ENCODE measurements at places on chromosomes 2 and 18.

DNA sequence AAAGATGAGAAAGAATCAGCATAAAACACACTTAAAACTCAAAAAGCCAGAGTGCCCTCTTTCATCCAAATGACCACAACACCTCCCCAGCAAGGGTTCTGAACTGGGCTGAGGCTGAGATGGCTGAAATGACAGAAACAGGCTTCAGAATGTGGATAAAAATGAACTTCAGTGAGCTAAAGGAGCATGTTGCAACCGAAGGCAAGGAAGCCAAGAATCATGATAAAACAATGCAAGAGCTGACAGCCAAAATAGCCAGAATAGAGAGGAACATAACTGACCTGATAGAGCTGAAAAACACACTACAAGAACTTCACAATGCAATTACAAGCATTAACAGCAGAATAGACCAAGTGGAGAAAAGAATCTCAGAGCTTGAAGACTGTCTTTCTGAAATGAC, 12.2 kb upstream of the PSMA8 start:
- DNase-seq = no peak

- no peak for DNase-seq
Observed at GRCh38 chr2:217588266-217588665, 414.5 kb downstream of the TNS1 start.

- DNase-seq = peak; percentile 75
Observed at GRCh38 chr2:119753041-119753929, 6.4 kb upstream of the PTPN4 start.

DNA sequence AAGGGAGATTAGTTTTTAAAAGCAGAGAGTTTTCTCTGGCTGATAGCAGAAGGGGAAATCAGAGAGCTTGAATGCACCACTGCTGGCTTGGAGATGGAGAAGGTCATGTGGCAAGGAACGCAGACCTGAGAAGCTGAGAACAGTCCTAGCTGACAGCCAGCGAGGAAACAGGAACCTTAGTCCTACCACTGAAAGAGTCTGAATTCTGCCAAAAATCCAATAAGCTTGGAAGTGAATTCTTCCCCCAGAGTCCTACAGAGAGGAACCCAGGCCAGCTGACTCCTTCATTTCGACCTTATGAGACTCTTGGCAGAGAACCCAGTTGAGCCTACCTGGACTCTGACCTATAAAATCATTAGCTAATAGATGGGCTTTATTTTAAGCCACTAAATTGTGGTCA, 371.9 kb upstream of the TNP1 start:
- DNase-seq = no peak

- no peak for DNase-seq
Observed at GRCh38 chr2:107025869-107026380, 140.0 kb upstream of the ST6GAL2 start.

DNA sequence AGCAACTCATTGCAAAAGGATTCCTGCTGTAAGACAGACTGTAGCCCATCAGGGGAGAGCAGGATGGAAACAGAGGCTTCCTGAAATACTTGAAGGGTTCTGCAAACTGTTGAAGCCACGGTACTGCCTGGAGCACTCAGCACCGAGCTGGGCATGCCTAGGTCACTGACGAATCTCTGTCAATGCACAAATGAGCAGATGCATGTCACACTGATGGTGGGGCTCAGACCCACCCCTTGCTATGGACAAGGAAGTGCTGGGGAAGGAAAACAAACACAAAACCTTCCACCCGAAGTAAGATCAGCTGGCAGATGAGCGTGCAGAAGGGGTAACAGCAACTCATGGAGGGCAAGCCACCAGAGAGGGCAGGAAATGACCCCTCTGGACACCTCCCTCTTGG, 136.7 kb downstream of the BCL2 start:
- no peak for DNase-seq

DNA sequence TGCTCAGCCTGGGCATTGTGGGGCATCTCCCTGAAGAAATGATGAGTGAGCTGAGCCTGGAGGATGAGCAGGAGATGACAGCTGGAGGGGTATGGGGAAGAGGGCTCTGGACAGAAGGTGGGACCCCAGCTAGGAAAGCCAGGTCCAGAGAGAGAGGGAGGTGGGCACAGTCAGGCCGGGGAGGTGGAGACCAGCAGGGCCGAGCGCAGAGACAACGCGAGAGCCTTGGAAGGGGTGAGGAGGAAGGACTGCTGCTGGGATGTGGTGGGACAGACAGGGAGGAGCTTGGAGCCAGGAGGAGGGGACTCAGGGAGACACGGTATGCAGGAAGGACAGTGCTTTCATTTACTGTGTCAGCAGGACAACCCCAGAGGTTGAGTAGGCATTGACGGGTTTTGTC, 8.2 kb downstream of the TRPM8 start:
- DNase-seq = no peak

- no peak for DNase-seq
Observed at GRCh38 chr2:200705305-200706041, 106.2 kb upstream of the BZW1 start.

DNA sequence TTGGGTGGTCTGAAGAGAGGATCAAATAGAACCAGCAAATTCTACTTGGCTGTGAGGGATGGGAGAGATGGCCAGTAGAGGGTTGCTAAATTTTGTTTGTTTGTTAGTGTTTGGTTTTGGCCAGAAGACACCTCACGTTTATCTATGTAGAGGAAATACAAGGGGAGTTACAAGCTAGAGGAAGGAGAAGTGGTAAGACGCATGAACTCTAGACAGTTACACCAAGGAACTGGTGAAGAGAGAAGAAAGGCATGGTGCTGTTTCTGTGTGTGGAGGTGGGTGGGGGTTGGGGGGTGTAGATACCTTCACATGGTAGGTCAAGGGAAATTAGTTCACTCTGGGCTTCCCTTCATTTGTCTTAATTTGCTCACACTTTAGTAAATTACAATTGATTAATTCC, 25.6 kb downstream of the RASGRP3 start:
- DNase-seq = no peak

DNA sequence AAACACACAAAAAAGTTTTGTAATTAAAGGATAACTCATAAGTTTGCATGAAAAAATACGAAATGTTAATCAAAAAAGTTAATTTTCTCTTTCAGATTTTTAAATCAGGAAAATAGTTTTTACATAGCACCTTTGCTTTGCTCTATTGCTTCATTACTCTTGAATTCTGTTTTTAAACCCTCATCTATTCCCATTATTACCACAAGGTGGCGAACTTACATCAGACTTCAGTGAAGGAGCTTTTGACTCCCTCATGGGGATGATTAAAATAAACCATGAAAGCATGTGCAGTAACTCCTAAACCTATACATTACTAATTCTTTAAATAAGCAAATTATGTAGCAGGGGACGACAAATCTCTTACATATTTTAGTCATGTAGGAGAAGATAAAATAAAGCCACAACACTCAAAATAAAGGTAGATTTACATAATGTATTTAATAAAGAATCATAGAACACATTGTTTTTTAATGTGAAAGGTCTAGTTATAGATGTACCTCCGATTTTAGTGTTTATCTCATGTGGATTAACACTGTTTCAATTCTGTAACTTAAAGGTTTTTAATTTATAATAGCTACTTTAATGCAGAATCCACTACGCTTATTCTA, 105.2 kb downstream of the NETO1 start:
- DNase-seq = peak; percentile 25

DNA sequence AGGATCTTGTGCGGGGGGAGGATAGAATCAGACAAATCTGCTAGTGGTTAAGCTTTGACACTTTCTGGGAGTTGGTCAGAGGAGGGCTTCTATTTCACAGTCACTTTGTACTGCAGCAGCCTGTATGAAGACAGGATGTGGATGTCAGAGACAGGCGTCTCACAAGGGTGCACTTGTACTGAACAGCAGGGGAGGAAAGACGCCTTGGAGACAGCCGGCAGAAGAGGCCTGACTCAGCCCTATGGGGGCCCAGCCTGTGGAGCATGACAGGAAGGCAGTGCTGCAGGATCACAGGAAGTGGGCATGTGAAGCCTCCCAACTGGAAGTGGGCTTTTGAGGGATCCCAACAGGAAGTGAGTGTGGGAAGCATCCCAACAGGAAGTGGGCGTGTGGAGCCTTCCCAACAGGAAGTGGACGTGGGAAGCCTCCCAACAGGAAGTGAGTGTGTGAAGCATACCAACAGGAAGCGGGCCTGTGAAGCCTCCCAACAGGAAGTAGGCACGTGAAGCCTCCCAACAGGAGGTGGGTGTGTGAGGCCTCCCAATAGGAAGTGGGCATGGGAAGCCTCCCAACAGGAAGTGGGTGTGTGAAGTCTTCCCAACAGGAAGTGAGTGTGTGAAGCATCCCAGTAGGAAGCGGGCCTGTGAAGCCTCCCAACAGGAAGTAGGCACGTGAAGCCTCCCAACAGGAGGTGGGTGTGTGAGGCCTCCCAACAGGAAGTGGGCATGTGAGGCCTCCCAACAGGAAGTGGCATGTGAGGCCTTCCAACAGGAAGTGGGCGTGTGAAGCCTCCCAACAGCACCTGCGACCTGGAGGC, 212.3 kb downstream of the SNTG2 start:
- DNase-seq = peak; percentile 25

DNA sequence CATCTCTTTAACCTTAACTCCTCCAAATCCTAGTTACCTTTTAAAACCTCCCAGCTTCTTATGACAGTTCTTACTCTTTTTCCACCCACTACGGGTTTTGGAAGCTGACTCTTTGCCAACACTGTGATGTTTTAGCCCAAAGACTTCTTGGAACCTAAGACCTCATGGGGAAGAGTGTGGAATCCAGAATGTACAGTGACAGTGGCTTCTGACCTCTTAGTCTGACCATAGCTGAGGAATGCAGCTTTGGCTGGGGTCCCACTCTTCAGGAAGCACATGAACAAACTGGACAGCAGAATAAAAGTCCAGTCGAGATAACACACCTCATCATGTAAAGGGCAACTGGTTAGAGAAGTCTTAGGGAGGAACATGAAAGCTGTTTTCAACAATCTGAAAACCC, 161.1 kb upstream of the PKDCC start:
- DNase-seq = no peak
